Activated T-cell treated with anti-CD3 and anti-CD28 coated beads, Interleukin-2, amount 50 U/mL, for 4 hours (primary cell): ENCODE measurements at places on chromosomes 1 and 21. TPM values are rescaled to one million over a fixed set of nuclear protein-coding genes. Genes with fewer than 3 reads are reported as not detected.

DNA sequence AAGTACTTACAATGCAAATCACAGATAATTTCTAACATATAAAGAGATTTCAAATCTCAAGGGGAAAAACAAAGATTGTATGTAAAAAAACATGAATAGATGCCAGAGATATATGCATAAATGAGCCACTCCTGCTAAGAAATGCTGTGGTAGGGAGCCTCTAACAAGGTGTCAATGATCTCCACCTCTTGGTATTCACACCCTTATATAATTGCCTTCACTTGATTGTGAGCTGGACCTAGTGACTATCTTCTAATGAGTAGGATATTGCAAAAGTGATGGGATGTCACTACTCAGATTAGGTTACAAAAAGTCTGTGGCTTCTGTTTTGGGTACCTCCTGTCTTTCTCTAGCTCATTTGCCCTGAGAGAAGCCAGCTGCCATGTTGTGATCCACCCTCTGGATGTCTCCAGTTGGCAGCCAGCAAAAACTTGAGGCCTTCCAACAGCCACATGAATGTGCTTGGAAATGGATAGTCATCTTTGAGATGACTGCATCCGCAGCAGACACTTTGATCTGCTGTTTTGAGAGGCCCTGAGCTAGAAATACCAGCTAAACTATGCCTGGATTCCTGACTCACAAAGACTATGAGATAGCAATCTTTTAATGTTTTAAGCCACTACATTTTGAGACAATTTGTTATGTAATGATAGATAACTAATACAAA, 196.1 kb upstream of the FGGY start:
- DNase-seq, result no peak

- no peak for DNase-seq
Measured at GRCh38 chr1:173447224-173447623, 29.9 kb upstream of the PRDX6 start.

GRCh38 chr1:64983110-64983509, 16.8 kb upstream of the JAK1 start:
- DNase-seq, result no peak

GRCh38 chr21:43865540-43866259, 677 bp downstream of the AGPAT3 start:
- peak; percentile 45 for DNase-seq

DNA sequence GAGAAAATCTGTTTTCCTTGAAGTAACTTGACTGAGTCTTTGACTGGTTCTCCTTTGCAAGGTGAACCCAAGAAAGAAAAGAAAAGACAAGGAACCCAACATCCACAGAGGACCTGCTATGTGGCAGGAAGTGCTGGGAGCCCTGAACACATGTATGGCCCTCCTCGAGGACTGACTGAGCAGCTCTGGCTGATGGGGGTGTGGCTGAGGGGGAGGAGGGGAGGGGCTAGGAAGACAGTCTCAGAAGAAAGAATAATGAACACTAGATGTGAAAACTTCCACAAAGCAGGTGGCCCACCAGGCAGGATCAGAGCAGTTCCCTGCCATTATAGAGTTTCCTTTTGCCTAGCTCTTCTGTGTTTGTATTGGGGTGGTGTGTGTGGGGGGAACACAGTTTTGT, 26.1 kb downstream of the NENF start:
- no peak for DNase-seq

DNA sequence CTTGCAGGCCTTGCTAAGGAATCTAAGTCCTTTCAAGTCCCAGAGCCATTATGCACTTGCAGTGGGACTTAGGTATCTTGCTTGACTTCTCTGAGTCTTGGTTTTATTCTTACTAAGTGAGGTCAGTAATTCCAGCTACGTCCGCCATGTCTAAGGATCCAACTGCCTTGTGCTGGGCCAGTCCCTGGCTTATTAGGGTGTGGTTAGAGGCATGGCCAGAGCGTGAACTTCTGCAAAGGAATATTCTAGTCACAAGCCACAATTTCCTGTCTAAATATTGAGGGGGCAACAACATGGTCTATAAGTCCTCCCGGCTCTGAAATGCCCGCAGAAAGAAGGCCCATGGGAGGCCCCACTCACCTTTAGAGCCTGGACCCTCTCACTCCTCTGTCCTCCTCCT, 82.9 kb downstream of the TMEM53 start:
- no peak for DNase-seq

GRCh38 chr1:227793079-227793947, 22.2 kb upstream of the PRSS38 start:
- no peak for DNase-seq

GRCh38 chr1:193085263-193085662, 20.0 kb downstream of the GLRX2 start:
- DNase-seq, result no peak

GRCh38 chr1:39908534-39908933, 6.8 kb upstream of the MYCL start:
- DNase-seq, result no peak

- DNase-seq, result no peak
Measured at GRCh38 chr1:26022404-26022779, 817 bp downstream of the EXTL1 start.

DNA sequence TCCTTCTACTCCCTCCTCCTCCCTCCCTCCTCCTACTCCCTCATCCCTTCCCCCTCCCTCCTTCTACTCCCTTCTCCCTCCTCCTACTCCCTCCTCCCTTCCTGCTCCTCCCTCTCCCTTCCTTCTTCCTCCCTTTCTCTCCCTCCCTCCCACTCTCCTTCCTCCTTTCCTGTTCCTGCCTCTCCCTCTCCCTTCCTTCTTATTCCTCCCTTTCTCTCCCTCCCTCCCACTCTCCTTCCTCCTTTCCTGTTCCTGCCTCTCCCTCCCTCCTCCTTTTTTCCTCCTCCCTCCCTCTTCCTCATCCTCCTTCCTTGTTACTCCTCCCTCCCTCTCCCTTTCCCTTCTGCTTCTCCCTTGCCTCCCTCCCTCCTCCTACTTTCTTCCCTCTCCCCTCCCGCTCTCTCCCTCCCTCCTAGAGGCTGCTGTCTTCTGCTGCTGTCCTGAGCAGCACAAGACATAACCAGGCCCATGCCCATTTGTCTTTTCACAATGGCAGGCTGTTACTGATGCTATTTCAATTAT, 41.1 kb downstream of the WNT9A start:
- DNase-seq, result no peak

GRCh38 chr1:170085091-170085490, 10.6 kb upstream of the KIFAP3 start:
- DNase-seq, result no peak

DNA sequence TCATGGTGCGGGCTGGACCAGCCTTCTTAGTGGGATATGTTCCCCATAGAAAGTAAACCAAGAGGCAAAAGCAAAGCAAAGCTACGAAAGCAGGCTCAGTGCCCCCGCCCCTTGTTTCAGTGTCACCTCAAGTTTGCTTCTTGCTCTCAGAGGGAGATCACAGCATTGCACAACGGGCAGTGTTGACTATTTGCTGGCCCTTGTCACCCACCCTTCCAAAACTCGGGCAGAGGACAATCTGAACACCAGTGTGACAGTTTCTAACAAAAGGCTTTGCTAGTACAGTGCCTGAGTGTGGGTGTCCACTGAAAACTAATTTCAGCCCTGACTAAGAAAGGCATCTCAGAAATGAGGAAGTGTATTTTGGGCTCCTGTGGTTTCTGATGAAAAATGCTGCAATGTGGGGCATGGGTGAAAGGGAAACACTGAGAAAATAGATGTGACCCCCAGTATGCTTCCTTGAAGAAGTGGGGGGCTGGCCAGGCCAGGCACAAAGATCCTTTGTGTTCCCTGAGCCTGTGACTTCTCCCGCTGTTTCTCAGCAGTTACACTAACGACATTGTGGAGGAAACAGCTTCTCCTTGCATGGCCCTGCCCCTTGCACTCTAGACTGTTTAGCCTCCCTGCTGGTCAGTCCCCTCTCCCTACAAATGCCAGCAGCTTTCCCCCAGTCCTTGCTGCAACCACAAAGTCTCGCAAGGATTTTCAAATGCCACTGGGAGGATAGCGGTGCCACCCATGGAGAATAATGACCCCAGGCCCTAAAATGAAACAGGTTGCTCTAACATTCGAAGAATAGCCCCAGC, 33.3 kb upstream of the KCNE1 start:
- no peak for DNase-seq

DNA sequence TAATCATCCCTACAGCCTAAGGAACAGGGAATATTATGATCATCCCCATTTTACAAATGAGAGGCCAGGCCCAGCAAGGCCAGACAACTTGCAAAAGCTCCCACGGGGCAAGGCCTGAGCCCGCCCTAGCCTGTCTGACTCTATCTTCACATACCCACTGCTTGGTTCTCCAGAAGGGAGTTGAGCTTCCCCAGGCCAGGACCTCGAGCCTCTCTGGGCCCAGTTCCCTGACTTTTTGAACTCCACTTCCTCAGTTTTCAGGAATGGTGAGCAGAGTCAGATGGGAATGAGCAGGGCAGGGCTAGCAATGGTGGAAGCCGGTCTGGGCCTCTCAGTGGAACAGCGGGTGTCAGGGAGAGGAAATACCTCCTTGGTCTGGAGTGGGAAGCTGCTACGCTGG, 39.3 kb downstream of the CACNA1S start:
- DNase-seq, result no peak

DNA sequence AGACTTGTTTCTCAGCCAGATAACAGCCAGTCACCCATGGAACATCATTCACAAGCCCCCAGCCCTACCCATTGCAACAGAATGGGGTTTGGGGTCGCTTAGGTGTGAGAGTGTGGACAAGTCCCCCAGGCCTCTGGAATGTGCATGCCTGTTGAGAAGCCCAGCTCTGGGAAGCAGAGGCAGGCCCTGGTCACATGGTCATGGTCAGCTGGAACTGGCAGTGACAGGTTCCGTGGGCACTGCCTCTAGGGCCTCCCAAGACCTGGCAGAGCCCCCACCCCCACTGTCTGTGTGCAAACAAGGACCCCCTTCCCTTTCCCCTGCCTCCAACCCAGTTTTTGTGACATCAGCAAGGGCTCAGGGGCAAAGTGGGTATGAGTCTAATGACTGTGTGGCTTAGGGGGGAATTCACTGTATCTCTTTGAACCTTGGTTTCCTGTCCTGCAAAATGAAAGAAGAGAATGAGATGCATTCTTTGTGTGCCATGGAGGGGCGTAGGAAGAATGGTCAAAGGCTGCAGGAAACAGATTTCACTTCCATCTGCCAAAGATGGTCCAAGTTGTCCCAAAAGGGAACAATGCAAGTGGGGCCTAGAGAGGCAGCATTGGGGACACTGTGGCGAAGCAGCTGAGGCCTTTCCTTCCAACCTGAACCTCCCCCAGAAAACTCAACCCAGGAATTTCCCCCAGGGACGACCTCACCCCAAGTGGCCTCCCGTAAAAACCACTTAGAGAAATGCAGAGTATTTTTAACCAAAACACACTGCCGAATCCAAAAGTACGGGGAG, 34.7 kb upstream of the SELENON start:
- no peak for DNase-seq

DNA sequence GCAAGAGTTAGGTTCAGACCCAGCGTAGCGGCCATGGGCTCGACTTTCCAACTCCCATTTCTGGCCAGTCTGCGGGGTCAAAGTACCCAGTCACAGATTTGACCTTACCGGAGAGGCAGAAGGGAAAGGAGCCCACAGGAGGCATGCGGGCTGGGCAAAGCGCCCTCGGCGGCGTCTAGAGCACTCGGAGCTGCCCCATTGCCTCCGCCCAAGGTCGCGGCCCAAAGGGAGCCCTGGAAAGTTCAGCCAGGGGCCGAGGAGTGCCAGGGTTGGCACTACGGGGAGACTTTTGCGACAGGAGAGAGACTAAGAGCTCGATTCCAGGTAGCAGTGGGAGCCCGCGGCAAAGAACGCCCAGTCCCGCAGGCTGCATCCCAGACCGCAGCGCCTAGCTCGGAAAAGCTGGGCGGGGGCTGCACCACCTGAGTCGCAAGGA, 896 bp downstream of the KANK4 start:
- no peak for DNase-seq

- DNase-seq, result no peak
Measured at GRCh38 chr21:31442339-31442738, 98.3 kb upstream of the TIAM1 start.

DNA sequence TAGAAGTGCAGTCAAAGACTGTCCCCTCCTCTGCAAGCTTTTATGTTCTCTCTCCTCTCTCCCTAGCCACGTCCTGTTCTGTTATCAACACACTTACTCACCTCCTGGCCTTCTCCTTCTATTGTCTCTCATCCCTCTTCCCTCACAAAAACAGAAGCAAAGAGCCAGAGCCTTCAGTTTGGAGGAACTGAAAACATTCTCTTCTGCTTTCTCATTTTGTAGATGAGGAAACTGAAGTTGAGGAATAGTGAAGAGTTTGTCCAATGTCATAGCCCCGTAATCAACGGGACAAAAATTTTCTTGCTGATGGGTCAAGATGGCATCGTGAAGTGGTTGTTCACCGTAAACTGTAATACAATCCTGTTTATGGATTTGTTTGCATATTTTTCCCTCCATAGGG, 1.9 kb downstream of the NLRP3 start:
- no peak for DNase-seq

DNA sequence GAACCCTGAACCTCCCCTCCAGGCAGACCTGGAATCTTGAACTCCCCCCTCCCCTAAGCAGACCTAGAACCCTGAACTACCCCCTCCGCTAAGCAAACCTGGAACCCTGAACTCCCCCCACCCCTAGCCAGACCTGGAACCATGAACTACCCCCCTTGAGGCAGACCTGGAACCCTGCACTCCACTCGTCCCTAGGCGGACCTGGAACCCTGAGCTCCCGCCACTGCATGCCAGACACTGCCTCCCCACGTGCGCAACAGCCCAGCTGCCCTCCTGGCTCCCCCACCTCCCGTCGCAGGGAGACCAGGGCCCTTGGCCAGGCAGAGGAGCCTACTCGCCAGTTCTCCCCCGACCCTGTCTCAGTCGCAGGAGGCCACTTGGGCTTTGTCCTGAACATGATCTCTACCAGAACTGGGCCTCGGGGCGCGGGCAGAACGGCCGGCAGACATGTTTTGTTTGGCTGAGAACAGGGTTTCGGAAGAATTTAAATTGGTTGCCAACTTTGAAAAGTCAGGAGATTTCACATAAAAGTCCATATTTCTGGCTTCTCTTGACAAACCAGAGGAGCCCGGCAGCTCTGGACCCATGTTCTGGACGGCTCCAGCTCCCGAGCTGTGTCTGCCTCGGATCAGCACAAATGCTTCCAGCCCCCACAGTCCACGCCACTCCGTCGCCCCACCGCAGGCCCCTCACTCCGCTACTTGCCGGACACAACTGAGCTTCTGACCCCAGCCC, 9.2 kb upstream of the PLEKHG5 start:
- DNase-seq, result no peak

GRCh38 chr21:17449701-17450100, 63.1 kb upstream of the CXADR start:
- DNase-seq, result no peak

- no peak for DNase-seq
Measured at GRCh38 chr1:17877316-17877715, 122.2 kb downstream of the ACTL8 start.

GRCh38 chr1:211951856-211952255, 83.5 kb downstream of the INTS7 start:
- DNase-seq, result no peak

- DNase-seq, result no peak
Measured at GRCh38 chr1:202505356-202505755, 156.9 kb downstream of the PPP1R12B start.

GRCh38 chr1:155715777-155716176, 26.9 kb downstream of the DAP3 start:
- DNase-seq, result no peak

AZIN2 gene
- total RNA-seq, result 0.30 TPM

FMO2 gene
- total RNA-seq, result 0.27 TPM

CRP gene
- 0.68 TPM for total RNA-seq

TFAP2E gene
- total RNA-seq, result 0.55 TPM

RNF207 gene
- total RNA-seq, result 9.9 TPM

B3GALT2 gene
- total RNA-seq, result 0.50 TPM

SPTA1 gene
- 0.40 TPM for total RNA-seq

MIXL1 gene
- not detected for total RNA-seq

EIF4G3 gene
- total RNA-seq, result 48.5 TPM
